ENCODE measurements at places on chromosomes 2 and 18. TPM values are rescaled to one million over a fixed set of nuclear protein-coding genes. Genes with fewer than 3 reads are reported as not detected.

DNA sequence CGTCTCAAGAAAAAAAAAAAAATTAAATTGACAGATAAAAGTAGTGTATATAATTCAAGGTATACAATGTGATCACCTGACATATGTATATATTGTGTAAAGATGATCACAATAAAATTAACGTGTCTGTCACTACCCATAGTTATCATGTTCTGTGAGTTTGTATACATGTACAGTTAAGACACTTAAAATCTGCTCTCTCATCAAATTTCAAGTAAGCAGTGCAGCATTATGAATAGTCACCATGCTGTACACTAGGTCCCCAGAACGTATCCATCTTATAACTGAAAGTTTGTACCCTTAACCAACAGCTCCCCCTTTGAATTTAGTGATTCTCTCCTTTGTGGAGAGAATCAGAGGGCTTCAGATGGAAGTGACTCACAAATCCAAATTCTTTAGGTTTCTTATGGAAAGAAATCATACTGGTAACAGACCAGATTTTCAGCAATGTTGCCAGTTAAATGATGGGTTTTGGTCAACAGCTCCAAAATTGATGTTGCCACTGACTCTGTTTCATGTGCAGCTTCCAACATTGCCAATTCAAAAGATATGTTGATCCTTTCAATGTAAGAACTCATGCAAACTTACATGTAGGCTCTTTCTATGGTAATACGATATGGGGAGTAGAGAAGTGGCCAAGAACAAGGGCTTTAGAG is 281.5 kb downstream of the AFF3 start:
- no peaks in the 10 kb centered on the region for H3K27me3 ChIP-seq
- H3K4me3 ChIP-seq = no peak overlapping the region
- no peaks in the 10 kb centered on the region for H3K4me1 ChIP-seq

The CDCA7 gene
- total RNA-seq = 101 TPM

DNA sequence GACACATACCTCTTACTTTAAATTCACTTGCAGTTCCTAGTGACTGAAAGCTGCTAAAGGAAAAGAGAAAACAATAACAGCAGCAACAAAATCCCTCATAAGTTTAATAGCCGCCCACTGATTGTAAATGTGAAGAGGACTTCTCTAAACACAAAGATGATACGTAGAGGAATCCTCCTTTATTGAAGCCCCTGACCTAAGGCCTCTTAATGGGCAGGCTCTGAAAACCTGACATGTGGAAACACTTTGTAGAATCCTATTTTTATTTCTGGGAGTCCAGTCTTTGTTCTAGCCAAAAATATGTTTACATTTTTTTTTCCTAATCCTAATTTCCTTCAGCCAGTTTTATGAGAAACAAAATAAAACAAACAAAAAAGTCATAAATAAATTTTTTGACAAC is 1277.7 kb upstream of the CELF4 start:
- no peak overlapping the region for H3K4me3 ChIP-seq
- no peaks in the 10 kb centered on the region for H3K27me3 ChIP-seq
- no peak overlapping the region for H3K27ac ChIP-seq
- H3K36me3 ChIP-seq = no peaks in the 10 kb centered on the region

The MATN3 gene
- 38.5 TPM for total RNA-seq

DNA sequence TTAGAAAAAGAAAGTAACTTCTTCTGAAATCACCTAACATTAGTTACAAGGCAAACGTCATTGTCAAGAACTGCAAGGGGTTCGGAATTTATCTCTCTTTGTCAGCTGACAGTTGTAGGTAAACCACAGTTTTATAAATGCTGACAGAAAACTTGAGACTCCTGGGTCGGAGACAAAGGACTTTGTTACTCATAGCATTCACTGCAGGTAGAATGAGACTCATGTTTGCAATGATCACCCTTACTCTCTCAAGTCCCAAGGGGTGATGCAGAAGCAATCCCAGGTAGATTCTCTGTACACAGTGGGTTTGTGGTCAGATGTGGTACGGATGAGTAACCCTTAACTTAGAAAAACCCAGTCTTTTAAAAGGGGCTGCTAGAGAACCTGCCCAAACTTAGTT is 757.8 kb downstream of the TRIB2 start:
- H3K4me1 ChIP-seq = no peaks in the 10 kb centered on the region
- DNase-seq = no peak
- no peaks in the 10 kb centered on the region for H3K36me3 ChIP-seq
- no peak overlapping the region for H3K27ac ChIP-seq
- no peak overlapping the region for H3K4me3 ChIP-seq

The PRKAG3 gene
- not detected for total RNA-seq

DNA sequence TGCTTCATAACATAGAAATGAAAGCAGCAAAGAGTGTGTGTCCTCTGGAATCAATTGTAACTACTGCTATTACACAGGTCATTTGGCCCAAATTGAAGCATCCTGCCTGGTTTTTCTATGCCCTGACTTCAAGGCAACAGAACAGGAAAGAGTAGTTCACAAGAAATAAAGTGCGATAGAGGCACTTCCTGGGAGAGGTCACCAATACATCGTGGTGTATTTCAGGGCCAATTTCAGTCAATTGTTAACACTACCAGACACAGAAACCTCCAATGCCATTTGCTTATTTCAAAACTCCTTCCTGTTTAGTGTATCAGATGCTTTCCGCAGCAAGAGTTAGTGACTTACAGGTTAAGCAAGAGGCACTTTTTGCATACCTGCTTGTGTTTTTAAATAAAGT is 292.1 kb downstream of the ETAA1 start:
- no peak overlapping the region for H3K27ac ChIP-seq
- no peak overlapping the region for H3K4me3 ChIP-seq
- no peaks in the 10 kb centered on the region for H3K4me1 ChIP-seq
- DNase-seq = no peak
